ENCODE measurements at places on chromosomes 4 and X.

DNA sequence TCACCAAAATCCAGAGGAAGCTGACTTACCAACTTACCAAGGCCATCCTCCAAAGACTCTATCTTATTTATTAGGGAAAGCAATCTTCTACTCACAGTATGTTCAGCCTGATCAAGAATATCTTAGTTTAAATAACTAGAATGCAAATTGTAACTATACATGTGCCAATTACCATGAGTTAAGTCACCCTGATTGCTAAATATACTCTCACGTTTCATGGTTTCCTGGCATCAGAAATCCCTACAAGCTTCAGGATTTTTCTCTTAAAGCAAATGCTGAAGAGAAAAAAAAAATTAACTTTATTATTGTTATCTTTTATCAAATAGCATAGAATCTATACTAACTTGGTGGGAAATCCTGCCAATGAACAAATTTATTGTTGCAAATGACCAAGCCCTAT, 63.0 kb upstream of the MXD4 start:
- DNase-seq: no peak

GRCh38 chr4:161651586-161651985, 512.2 kb downstream of the FSTL5 start:
- no peak for DNase-seq

- DNase-seq: no peak
Observed at GRCh38 chrX:77597511-77597910, 150.3 kb downstream of the FGF16 start.

DNA sequence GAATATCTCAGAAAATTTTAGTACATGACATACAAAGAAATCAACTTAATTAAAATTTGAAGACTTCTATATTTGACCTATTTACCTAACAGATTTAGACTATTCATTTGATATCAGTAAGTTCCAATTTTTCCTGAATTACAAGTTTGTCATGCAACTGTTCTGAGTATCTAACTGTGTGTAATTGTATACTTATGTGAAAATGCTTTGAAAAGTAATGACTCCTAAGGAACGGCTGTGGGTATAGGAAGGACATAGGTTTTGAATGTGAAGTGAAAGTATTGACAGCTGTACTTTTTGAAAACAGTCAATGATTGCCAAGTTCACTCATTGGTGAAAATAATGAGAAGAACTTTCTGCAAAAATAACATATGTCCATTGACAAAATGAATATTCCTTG, 2.9 kb downstream of the GRIA2 start:
- no peak for DNase-seq

- peak; percentile 91 for DNase-seq
Observed at GRCh38 chr4:42656944-42657792, at the start of gene ATP8A1. Gene ATP8A1, minus strand, starts transcription at chr4:42657105. Its CDS starts 232 bp downstream, at chr4:42656873.
